ENCODE measurements at places on chromosomes 16 and 17.

- DNase-seq, result no peak
These were observed 118.9 kb downstream of the AATF start for GRCh38 chr17:37067555-37068111.

- no peak for DNase-seq
These were observed 878 bp downstream of the KRT10 start for GRCh38 chr17:40821536-40821935.

DNA sequence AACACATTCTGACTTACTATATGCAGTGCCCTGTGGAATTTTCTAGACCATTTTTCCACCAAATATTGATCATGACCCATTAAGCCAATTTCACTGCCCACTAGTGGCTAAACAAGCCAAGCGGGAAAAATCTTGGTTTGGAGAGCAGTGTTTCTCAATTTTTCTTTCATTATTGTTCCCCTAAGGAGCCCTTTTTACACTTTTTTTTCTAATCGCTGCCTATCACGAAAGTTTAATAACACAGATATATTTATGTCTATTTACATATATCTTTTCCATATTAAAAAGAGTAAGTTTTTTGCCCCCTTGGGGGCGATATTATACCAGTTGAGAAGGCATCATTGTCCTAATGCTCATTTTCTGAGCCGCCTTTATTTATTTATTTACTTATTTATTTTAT, 10.8 kb upstream of the TLCD3B start:
- no peak for DNase-seq

DNA sequence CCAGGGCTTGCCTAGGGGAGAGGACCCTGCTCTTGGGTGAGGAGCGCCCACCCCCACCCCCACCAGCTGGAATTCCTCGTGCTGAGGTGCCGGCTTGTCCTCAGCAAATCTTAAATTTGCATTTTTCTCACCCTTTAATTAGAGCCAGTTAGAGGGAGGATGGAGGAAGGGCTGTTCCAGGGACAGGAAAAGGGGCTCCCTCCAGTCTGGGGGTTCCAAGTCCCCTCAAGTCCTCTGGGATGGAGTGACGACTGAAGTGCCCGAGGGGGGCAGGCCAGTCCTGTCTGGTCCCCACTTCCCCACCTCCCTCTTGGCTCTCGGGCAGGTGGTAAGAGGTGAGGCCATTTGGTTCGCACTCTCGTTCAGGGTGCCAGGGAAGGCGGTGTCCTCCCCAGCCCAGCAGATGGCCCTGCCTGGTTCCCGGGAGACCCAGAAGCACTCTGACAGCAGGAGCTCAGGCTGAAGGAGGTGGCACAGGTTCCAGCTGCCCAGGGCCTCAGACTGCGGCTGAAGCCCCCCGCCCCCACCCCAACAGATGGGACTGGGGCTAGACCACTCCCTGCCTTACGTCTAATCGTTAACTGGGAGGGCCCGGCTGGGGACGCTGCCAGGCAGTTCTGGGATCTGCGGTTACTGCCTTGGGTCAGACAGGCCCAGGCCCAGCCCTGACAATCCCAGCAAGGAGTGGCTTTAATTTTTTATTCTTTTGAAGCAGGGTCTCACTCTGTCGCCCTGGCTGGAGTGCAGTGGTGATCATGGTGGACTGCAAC, 2.2 kb downstream of the RAB26 start:
- no peak for DNase-seq

GRCh38 chr16:7315813-7316212, 16.8 kb upstream of the RBFOX1 start:
- no peak for DNase-seq

GRCh38 chr16:72788269-72788809, 259.6 kb downstream of the ZFHX3 start:
- no peak for DNase-seq

DNA sequence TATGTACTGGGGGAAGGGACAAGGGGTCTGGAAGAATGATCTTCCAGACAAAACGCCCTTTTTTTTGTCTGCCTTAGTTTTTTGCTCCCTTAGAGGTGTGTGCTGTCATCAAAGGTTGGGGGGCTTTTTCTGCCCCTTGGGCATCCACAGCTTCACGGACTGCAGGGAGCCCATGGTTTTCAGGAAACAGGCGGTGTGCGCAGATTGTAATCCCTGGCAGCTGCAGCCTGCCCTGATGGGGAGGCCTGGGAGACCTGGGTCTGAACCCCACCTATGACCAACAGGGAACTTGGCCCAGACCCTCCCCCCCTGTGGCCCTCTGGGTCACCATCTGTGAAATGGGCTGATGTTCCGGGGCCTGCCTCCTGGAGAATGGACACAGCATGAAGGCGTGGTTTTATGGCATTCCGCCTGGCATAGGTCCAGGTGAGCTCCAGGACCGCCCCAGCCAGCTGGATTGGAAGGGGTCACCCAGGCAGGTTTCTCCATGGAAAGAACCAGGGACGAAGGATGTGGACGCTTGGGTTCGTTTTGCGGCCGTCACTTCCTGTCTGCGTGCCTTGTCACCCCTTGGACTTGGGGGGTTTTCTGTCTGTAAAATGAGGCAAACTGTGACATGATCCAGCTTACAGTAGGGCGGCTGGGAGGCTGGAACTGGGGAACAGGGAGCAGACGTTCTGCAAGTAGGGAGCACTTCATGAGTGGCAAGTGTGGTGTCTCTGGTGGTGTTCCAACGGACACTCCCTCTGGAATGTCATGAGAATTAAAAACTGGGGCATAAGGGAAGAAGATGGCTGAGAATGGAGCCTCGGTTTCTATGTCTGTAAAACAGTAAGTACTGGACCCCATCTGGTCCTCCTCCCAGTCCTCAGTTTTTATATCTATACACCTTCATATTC, 1.5 kb downstream of the CPNE2 start:
- DNase-seq, result no peak

DNA sequence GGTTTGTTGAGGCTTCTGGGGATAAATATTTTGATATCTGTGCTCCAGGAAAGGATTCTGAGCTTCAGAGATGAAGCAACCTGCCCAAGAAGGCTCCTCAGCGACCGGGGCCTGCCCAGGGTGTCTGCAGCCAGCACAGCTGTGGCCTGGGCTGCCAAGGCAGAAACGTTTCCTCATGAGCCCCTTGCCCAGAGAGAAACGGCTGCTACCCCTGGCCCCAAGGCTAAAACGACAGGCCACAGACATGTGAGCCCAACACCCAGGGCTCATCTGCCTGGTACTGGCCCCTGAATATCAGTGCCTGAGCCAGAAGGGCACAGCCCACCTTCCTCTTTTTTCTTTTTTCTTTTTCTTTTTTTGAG, 45.4 kb upstream of the RASD1 start:
- no peak for DNase-seq

- no peak for DNase-seq
These were observed 220.7 kb downstream of the KCNJ2 start for GRCh38 chr17:70390049-70390448.

GRCh38 chr17:42989726-42990652, 8.2 kb upstream of the RPL27 start:
- DNase-seq, result no peak

DNA sequence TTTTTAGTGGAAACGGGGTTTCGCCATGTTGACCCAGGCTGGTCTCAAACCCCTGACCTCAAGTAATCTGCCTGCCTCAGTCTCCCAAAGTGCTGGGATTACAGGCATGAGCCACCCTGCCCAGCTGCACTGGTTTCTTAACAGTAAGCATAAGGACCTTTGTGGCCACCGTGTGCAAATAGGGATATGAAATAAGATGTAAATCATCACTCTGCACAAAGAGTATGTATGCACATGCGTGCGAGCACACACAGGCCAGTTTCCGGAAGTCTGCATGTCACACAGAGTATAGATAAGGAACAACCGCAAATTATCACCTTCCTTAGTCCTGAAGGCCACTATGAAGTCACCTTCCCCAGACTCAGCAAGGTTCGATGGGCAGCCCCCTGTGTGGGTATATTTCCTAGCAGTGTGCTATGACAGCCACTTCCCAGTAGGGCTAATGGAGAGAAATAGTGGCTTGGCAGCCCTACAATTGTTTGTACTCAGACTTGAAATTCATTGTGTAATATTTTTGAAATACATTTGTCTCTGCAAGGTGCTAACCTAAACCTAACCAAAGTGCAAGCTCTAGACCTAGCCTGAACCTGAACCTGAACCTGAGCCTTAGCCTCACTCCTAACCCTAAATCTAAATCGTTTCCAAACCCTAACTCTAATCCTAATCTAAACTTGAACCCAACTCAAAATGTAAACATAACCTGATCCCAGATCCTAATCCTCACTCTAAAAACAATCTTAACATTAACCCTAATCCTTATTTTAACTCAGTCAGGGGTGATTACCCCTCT, 48.4 kb upstream of the SKAP1 start:
- DNase-seq, result no peak

DNA sequence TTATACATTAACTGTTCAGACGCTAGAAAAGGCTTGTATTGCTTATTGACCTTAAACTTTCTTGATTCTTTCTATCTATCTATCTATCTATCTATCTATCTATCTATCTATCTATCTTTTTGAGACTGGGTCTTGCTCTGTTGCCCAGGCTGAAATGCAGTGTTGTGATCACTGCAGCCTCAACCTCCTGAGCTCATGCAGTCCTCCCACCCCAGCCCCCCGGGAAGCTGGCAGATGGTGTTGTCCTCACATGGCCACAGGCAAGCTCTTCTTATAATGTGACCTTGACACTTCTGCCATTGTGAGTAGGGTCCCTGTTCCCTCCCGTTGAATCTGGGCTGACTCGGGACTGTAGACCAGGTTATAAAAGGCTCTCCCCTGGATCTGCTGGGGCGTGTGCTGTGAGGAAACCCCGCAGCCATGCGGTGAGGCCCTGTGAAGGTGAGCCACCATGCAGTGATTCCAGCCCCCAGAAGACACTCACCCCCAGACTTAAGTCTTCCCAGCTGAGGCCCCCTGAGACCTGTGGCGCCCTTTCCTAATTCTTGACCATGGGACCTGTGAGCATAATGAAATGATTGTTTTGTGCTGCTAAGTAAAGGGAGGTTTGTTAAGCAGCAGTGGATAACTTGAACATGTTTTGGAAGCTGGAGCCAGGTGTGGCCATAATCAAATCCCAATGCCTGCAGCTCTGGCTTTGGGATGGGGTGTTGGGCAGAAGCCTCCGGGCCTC, 54.3 kb downstream of the RPTOR start:
- no peak for DNase-seq

GRCh38 chr17:67496286-67496685, 119.2 kb downstream of the PITPNC1 start:
- DNase-seq, result no peak

DNA sequence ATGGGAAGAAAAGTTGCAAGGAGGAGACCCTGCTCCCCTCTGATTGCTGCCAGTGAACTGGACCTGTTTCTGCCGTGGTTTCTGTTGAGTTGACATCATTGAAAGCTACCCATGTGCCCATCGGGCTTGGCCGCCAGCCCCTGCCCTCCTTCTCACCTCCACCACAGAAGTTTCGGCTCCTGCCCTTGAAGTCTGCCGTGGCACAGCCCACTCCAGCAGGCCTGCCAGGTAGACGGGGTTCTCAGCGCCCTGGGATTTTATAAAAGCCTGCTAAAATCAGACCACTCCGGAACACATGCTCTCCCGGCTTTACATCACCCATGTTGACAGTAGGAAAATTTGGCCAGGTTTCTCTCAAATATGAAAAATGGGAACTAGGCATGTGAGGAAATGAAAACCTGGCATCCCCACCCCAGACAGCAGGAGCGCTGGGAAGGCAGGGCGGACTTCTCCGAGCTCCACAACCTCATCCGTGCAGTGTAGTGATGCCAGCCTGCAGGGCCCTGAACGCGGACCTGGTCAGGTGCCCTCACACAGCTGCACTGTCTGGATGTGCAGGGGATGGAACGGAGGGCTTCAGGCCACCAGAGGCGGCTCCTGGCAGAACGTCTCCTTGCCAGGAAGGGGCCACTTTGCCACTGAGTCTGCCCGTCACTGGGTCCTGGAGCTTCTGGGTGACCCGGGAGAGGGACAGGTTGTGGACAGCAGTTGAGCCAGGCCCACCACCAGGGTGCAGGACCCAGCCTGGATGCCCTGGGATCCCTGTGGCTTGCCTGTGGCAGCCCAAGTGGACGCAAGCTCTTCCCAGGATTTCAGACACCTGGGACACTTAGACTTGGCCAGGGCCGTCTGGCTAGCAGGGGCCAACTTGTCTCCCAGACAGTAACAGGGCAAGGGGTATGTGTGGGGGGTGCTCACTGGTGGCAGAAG, 6.9 kb upstream of the GSE1 start:
- DNase-seq, result no peak

GRCh38 chr17:2947996-2948550, 115.3 kb downstream of the OR1D5 start:
- DNase-seq, result no peak

- no peak for DNase-seq
These were observed 37.7 kb upstream of the RHBDL3 start for GRCh38 chr17:32227910-32228309.

DNA sequence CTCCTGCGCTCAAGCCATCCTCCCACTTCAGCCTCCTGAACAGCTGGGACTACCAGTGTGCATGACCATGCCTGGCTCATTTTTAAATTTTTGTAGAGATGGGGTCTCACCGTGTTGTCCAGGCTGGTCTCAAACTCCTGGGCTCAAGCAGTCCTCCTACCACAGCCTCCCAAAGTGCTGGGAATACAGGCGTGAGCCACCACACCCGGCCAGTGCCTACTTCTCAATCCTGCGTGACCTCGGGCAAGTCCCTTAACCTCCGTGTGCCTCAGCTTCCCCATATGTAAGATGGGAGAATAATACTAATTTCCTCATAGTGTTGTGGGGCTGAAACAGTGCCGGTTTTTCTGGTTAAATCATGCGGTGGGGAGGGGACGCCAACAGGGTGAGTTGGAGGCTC, 143.5 kb upstream of the CIBAR2 start:
- no peak for DNase-seq

DNA sequence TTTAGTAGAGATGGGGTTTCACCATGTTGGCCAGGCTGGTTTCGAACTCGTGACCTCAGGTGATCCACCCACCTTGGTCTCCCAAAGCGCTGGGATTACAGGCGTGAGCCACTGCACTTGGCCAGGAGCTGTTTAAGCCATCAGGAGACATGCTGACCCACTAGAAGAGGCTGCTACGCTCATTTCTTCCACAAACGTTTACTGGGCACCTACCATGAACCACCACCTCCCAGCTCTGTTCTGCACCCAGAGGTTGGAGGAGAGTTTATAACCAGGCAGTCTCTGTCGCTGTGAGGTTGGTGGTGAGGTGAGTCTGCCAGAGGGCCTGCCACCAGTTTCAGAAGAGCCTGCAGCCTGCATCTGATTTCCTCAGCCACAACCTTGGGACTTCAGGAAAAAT, 51.8 kb downstream of the SF3B3 start:
- DNase-seq, result no peak

GRCh38 chr16:9484881-9485280, 393.4 kb downstream of the HAPSTR1 start:
- DNase-seq, result no peak

GRCh38 chr17:12665263-12666210, at the start of gene MYOCD:
MYOCD (plus strand) TSS chr17:12665890; CDS start chr17:12666189, 299 bp downstream.
- no peak for DNase-seq

DNA sequence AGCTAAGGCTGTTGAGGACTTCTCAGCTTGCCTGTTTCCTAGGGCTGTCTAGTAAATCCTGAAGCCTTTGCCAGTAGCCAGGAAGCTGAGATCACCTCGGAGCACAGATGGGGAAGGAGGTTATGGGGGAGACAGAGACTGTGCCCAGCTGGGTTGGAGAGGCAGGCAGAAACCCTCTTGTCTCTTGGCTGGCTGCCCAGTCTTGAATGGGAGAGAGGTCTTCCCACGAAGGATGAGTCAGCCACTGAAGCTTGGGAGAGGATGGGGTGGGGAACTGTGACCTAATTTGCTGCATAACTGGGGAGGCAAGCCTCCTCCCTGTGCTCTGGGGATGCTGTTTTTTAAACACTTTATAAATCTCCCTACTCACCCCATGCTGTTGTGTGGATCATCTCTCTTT, 69.8 kb downstream of the SHISA9 start:
- no peak for DNase-seq

GRCh38 chr16:75572864-75573542, 6.8 kb downstream of the GABARAPL2 start:
- no peak for DNase-seq

GRCh38 chr17:67178555-67178954, 66.4 kb downstream of the HELZ start:
- DNase-seq, result no peak

Data from activated CD8-positive, alpha-beta memory T cell treated with anti-CD3 and anti-CD28 coated beads for 1 hour (primary cell).